ENCODE measurements at places on chromosomes 7 and 10. TPM values are rescaled to one million over a fixed set of nuclear protein-coding genes. Genes with fewer than 3 reads are reported as not detected.

The LRMDA gene
- 18.0 TPM for total RNA-seq

- no peak for DNase-seq
These were observed 27.8 kb upstream of the APBB1IP start for GRCh38 chr10:26410356-26410755.

DNA sequence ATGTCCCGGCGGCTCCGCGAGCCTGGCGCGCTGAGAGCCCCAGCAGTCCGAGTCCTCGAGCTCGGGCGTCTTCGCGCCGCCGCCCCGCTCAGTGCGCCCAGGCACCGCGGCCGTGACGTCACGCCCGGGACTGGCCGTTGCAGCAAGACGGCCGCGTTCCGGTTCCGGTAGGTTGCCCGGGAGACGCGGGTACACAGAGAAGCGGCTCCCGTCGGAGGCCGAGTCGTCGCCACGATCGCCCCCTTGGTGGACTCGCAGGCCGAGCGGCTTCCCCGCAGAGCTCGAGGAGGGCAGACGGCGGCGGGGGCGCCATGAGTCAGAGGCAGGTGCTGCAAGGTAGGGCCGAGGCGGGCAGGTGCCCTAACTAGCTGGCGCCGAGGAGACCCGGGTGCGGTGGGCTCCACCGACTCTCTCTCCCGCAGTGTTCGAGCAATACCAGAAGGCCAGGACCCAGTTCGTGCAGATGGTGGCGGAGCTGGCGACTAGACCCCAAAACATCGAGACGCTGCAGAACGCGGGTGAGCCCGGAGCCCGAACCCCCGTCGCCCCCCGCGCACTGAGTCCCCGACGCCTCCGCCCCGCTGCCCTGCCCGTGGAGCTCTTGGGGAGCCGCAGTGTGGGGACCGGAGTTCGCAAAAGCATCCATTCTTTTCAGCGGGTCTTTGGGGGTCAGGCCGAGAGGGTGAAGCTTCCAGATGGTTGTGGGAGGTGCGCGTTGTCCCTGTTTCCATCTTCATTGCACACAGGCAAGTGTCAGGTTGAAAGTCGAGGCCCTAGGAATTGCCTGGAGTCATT, at the start of gene SPAG6:
Gene SPAG6 (plus strand): TSS at position 196 of the 795 bp plus-strand sequence. CDS start 116 bp downstream, at position 312.
- DNase-seq, result peak; percentile 91

- DNase-seq, result no peak
These were observed 80.9 kb downstream of the SORBS1 start for GRCh38 chr10:95480102-95480900.

DNA sequence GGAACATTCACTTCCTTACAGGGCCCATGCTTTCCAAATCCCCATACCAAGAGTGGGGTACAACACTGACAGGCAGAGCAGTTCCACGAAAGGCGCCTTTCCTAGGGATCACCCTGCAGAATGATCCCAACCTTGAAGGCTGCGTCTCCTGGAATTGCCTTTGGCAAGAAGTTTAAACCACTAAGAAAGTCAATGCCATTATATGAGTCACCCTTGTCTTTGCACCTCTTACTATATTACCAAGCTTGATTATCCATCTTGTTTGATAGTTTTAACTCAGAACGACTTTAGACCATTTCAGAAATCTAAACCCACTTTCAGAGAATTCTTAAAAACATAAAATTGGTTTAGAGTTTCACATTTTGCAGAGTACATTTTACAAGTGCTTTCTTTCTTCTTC, 282.1 kb downstream of the ARHGAP12 start:
- DNase-seq, result no peak

The TMEM236 gene
- total RNA-seq, result 2.2 TPM

GRCh38 chr10:77391605-77392235, 245.9 kb downstream of the KCNMA1 start:
- peak; percentile 92 for DNase-seq

The TRA2A gene
- total RNA-seq, result 51.1 TPM

GRCh38 chr10:51972733-51973346, 273.4 kb upstream of the CSTF2T start:
- DNase-seq, result no peak

The IL6 gene
- 65.6 TPM for total RNA-seq

The PTTG1IP2 gene
- not detected for total RNA-seq

The TIMM23B gene
- 18.0 TPM for total RNA-seq

DNA sequence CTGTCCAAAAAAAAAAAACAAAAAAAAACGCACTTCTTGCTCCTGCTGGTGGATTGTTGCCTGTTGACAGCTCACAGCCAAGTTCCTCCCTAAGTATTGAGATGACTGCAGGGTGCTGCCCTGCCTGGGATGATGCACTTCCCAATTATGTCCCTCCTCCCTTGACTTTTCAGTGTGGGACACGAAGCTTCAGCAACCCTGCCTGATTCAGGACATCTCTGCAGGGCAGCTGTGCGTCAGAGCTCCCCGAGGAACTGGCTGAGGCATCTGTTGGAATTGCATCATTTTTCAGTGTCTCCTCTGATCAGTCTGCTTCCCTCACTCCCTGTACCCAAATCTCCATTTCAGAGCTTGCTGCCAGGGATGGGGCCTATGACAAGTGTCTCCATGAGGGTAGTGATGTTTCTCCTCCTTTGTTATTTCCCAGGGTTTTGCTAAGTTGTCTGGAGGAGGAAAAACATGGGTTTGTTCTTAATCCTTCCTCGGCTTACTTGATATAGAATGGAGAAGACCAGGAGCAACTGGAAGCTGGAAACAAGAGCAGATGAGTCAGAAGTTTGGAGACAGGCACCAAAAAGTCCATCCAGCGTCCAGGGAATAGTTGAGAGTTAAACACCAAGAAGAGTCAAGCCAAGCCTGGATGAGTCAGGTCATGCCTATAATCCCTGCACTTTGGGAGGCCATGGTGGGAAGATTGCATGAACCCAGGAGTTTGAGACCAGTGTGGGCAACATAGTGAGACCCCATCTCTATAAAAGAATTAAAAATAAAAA, 355.1 kb downstream of the GALNT17 start:
- peak; percentile 93 for DNase-seq

GRCh38 chr7:111089822-111090426, 1.0 kb upstream of the LRRN3 start:
- DNase-seq, result no peak

GRCh38 chr7:120060875-120061274, 212.1 kb upstream of the KCND2 start:
- DNase-seq, result no peak

Data from posterior vena cava (tissue), 2 donors.